Ascending aorta (tissue), 2 donors: ENCODE measurements at places on chromosomes 2 and 18.

DNA sequence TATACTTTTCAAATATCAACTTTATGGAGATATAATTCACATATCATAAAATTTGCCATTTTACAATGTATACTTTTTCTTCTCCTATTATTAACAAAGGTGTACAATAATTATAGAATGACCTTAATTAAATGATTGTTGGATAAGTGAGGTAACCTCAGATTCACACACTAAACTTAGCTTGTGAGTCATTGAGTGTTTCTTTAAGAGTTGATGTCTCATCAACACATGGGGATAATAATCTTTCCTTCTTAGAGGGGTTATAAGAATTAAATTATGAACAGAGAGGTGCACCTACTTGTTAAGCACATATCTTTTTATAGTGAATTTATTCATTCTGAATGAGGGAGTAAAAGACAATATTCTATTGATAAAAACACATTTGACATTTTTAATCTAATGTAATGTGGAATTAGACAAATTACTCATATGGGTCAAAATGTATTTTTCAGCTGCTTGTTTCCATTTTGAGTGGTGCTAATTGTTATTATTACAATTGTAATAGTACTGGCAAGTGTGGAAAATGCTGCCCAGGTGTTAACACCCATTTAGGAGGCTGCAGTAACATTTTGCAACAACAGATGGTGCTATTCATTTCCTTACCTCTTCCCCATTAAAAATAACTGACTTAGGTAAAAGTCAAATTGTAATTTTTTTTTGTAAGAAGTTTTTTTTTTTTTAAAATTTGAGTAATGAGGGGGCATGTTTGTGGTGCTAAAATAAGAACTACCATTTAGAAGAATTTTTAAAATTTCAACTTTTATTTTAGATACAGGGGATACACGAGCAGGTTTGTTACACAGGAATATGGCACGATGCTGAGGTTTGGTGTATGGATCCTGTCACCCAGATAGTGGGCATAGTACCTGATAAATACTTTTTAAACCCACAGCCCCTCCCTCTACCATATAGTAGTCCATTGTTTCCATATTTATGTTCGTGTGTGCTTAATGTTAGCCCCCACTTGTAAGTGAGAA, 32.1 kb upstream of the DYNAP start:
- DNase-seq, result no peak

- DNase-seq, result no peak
Observed at GRCh38 chr2:235287375-235287733, 206.5 kb upstream of the AGAP1 start.

DNA sequence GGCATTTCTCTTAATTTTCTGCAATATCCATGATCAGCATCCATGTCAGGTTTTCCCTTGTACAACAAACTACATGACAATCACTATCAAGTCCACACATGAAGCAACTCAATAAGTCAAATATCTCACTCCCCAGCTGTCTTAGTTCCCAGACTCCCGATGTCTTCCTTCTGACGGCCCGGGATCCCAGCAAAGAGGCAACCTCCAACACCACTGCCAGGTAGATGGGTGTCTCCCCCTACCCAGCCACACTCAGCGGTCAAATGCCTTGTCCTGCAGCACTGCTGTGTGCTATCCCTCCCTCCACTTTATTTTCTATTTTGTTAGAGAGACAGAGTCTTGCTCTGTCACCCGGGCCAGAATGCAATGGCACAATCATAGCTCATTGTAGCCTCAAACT, 23.3 kb downstream of the TRABD2A start:
- DNase-seq, result no peak

- DNase-seq, result no peak
Observed at GRCh38 chr2:54638774-54639187, 84.7 kb upstream of the EML6 start.

DNA sequence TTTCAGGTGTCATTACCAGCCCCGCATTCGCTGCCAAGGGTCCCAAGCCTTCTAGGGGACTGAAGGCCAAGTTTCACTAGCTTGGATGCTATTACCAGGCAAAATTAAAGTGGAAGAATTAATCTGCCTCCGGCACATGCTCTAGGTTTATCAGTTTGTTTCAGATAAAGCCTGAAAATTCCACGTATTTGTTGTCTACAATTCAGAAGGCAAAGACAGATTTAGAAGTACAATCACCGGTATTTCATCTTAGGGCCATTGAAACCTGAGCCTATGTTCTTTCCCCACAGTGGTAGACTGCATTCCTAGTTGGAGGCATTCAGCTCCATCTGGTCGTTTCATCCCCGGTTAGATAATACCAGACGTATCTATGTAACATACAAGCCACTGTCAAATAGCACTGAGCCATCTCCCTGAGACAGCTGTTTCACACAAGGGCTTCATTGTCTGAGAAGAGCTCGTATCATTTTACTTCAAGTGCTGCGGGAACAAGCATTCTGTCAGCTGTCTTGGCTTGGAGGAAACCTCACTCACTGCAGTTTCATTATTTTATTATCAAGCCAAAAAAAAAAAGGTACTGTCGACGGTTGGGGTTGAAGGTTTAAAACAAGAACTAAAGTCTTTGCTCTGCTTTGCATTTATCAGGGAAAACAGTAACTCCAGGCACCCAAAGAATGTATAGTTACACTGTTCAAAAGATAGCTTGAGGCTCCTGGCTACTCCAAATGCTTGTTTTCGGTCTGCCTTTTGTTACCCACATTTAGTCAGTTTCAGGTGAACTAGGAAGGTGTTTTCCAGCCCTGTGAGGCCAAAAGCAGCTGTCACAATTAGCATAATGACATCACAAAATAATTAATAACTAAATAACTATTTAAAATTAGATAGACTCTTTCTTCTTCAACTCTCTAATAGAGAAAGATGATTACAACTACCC, 76.7 kb downstream of the TGIF1 start:
- DNase-seq, result no peak

DNA sequence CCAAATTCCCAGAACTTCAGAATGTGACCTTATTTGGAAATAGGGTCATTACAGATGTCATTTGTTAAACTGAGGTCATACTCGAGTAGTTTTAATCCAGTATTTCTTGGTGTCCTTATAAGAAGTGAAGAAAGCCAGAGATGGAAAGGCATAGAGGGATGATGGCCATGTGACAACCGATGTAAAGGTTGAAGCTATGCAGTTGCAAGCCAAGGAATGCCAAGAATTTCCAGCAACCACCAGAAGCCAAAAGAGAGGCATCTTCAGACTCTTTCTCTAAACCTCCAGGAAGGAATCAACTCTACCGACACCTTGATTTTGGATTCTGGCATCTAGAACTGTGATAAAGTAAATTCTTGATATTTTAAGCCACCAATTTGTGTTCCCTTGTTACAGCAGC, 242.2 kb downstream of the CDH20 start:
- DNase-seq, result no peak

GRCh38 chr2:11355194-11356053, 11.0 kb upstream of the ROCK2 start:
- DNase-seq, result no peak

DNA sequence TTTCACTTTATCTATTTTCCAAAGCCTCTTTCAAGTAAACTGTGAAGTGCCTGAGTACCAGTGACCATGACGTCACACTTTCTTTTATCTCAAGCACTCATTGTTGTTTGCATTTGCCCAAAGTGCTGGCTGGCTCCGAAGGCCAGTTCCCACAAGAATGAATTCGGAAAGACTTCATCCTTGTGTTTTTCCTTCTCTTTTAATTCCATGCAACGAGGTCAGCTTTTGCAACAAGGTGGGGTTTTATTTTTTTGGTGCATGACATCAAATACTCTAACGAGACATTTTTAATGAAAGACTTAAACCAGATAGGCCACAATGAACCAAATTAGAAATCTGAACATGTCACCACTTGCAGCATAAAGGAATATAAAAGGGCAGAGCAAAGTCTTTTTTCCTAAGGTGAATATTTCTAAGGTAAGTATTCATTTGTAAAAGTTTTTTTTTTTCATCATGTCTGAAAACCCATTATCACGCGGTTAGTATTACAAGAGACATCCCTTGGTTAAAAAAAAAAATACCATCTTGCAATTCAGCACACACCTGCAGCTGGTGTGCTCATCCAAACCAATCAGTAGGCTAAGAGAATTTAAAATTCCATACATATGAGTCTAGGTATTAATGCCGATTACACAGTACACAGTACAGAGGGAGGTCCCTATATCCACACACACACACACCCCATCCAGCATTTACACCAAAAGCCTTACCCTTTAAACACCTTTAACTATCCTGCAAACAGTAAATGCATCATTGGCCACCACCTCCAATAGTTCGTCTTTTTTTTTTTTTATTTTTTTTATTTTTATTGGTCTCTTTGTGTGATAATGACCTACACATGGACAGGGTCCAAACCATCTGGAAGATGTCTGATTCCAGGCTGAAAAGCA, 2.3 kb downstream of the ARL4C start:
- no peak for DNase-seq

- no peak for DNase-seq
Observed at GRCh38 chr2:175926272-175926671, 75.8 kb downstream of the LNPK start.

- no peak for DNase-seq
Observed at GRCh38 chr2:39563572-39563971, 102.1 kb upstream of the TMEM178A start.

DNA sequence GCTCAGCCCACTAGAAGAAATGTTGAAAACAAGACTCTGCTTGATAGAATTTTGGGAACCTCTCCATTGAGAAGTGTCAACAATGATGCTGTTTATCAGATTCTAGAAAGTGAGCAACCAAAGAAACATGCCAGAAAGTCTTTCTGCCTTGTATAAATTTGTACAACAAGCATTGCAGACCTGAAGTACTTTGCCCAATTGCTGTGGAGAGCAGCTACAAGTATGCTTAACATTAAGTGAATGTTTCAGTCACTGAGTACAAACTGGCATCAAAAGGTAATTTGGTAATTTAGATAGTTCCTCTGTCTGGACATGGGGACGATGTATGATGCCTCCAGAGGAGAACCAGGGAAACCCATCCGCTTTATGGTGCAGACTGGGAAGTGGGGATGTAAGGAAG, 33.4 kb upstream of the SKA1 start:
- DNase-seq, result no peak

DNA sequence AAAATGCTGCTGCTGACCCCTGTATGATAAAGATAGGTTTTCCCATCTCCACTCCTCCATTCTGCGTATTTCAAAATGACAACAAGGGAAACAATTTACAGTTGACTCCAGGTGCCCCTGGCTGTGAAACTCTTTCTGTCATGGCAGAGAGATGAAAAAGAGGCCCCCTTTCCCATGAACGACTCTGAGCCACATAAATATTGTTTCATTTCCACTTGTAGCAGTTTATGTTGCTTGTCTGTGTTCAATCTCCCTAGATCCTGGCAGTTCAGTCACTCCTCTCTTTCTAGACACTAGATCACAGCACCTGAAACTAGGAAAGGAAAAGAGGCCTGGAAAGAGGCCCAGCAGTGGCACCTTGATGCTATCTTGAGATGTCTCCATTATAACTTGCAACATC, 121.0 kb upstream of the ZNF521 start:
- DNase-seq, result no peak

- DNase-seq, result no peak
Observed at GRCh38 chr18:70907673-70908072, 618.8 kb downstream of the SOCS6 start.

DNA sequence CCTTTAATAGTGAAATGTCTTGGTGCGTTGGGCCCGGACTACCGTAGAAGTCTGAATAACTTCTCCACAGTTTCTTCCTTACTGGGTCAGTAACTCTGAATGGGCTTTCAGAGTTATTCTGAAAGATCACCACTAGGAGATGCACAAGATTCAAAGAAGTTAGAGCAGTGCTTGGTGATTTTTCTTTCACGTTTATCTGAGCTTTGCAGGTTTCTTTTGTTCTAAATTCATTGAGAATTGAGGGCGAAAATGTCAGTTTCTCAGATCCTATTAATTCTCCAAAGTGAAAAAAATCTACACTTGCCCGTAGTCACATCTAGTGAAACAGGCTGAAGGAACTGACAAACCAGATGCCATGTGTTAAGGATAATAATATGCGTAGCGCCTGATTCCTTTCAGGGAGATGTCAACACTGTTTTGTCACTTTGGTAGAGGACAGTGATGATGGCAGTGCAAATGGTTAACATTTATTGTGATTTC, 70.1 kb downstream of the QPCT start:
- no peak for DNase-seq

- DNase-seq, result peak; percentile 63
Observed at GRCh38 chr2:128379021-128380015, 60.6 kb upstream of the HS6ST1 start.

GRCh38 chr18:28735731-28736130, 558.8 kb upstream of the CDH2 start:
- no peak for DNase-seq

DNA sequence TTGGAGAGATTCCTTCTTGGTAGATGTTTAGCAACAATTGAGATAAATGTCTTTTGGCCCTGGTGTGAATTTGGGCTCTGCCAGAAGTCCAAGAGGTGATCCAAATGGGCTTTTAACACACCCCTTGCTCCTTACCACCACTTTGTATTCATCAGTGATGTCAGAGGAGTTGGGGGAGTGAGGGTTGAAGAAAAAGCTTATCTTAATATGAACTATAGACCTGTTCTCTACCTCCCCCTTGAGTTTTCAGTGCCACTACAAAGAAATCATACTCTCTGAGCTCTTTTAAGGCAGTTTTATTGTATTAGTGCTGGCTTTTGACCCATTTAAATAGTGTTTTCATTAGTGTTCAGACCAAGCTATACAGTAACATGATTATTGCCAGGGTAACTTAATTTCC, 229.1 kb downstream of the PHLPP1 start:
- DNase-seq, result no peak

DNA sequence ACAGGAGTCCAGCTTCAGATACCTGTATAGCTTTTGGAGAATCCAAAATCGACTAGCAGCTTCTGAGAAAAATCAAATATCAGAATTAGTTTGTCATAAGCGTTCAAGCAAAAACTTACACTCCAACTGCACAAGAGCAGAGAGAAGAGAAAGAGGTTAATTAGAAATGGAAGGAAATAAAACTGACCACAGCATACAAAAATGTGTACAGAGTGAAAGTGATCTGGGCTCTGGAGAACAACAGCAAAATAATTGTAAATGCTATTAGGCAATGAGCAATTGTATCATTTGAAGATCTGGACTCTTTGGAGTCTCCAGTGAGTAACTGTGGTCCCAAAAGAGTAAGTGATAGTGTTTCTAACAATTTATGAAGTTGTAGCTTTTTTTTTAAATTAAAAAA, 867.3 kb downstream of the TRIB2 start:
- no peak for DNase-seq

GRCh38 chr2:219844401-219845091, 217.1 kb downstream of the SLC4A3 start:
- DNase-seq, result no peak
